ENCODE measurements at places on chromosomes 5 and 9.

- DNase-seq, result no peak
These were observed 53.4 kb downstream of the GNAQ start for GRCh38 chr9:77978086-77978781.

GRCh38 chr5:117690612-117691011 lies 1116.0 kb upstream of the SEMA6A start:
- no peak for DNase-seq

GRCh38 chr5:107196500-107197059 lies 474.2 kb downstream of the EFNA5 start:
- DNase-seq, result no peak

GRCh38 chr9:85484235-85484634 lies 257.5 kb downstream of the AGTPBP1 start:
- no peak for DNase-seq

DNA sequence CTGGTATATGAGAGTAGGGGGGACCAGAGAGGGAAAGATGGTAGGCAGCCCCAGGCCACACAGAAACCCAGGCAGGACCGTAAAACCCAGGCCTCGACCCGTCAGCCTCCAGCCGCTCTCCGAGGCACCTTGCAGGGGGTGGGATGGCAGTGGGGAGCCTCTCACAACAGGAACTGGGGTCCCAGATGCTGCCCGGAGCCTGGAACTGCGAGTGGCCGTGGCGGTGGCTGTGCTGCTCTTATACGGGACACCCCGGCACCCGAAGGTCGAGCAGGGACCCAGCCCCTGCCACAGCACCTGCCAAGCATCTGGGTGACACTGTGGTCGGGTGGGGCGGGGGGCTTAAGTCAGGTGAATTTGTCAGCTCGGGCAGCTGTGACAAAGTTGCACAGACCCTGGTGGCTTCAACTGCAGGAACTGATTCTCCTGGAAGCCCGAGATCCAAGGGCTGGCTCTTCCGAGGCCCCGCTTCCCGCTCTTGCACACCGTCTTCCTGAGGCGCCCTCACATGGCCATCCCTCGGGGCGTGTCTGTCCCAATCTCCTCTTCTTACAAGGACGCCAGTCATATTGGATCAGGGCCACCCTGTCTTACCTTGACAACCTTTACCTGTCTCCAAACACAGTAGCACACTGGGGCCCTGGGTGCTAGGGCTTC lies 47.6 kb upstream of the EGFL7 start:
- no peak for DNase-seq

DNA sequence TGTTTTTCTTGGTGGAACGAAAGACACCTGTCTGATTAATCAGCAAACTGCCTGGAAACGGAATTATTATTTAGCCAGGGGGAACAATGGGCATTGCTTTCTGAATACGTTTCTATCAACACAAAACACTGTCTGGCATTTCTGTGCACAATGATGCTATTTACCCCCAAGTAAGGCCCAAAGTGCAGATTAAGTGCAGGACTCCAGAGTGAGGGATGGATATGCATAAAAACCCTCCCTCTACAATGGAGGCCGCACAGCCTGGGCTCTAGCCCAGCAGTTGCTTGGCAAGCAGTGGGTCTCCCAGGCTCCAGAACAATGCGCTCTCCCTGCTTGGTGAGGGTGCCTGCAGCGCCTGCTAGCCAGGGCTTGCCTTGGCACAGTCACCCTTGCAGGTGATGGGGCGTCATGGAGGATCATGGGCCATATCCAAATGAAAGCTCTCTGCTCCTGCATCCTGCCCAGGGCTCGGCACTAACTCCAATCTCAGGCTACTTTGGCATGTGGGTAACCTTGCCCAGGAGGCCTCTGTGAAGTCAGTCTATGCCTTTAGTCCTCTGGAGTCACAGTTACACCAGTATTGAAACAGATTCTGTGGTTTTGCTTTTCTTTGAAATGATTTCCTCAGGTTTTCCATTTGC lies 11.5 kb upstream of the SPATA24 start:
- no peak for DNase-seq

All from DMS79 treated with DMSO at 0.1 percent for 48 hours (cell line).